ENCODE measurements at places on chromosomes 1 and 21.

GRCh38 chr1:24728982-24729381 is 16.3 kb upstream of the CLIC4 start:
- DNase-seq: no peak

GRCh38 chr1:108732398-108732797 is 14.1 kb upstream of the STXBP3 start:
- DNase-seq: no peak

DNA sequence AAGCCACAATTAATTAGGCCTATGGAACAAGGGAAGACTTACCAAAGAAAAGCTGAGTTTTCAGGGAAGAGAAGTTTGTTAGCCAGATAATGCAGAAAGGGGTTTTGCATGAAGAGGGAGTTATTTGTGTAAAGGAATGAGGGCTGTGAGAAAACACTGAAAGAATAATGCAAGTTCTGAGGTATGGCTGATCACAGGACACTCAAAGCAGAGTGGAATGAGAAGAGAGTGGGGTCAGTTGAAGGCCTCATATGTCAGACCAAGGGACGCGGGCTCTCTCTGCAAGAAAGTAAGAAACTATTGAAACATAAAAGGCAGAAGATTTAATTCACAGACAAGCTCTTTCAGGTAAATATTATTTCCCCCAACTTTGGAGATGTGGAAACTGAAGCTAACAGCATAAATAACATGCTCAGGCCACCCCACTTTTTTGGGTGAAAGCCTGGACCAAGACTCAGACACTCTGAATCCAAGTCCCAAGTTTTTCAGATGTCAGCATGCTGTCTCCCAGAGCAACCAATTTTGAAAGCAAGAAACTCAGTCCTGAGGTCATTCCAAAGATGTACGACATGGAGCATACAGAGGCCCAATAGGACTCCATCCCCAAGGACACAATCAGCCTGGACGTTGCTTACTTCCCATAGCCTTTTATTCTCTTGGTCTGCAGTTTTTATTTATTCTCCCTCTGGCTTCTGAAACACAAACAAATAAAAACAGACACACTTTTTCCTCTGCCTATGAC is 47.3 kb upstream of the FGGY start:
- no peak for DNase-seq

- no peak for DNase-seq
Observed at GRCh38 chr1:165383067-165383466, 26.6 kb upstream of the LMX1A start.

GRCh38 chr1:230243583-230244353 is 176.7 kb downstream of the GALNT2 start:
- no peak for DNase-seq

GRCh38 chr21:36549470-36549869 is 69.5 kb upstream of the CLDN14 start:
- DNase-seq: no peak

GRCh38 chr1:62407398-62408009 is 29.3 kb upstream of the USP1 start:
- DNase-seq: peak; percentile 48

DNA sequence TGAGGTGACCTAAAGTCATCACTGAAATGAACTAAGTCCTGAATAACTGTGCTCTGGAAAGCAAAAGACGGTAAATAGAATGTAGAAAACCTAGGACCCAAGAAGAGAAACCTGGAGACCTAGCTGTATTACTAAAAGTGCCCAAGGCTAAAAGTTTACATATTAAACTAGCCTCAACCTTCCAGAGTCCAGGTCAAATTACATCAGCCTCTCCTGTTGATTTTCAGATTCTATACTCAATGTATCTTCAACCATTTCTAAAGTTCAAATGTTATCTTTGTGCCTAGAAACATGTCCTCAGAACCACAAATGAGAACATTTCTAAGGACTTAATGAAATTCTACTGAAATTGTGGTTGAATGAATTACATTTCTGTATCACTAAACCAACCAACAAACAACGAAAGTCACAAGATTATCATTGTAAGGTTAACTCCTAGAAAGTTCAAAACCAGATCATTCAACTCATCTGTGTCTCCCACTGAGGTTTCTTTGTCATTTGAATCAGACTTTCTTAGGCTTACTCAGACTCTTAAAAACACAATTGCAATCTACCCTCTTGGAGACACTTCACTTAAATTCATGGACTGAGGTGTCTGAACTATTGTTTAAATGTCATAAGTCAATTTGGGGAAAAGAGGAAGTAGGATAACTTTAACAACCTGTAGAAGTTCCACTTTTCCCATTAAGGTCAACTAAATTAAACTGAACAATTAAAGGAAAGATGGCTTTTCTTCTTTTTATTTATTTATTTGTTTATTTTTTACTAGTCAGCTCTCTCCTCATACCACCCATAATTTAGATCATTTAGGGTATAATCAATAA is 207.7 kb downstream of the BARHL2 start:
- no peak for DNase-seq

GRCh38 chr1:158021721-158022120 is 28.3 kb downstream of the KIRREL1 start:
- no peak for DNase-seq

- no peak for DNase-seq
Observed at GRCh38 chr1:201808633-201808990, 20.3 kb upstream of the IPO9 start.

- DNase-seq: peak; percentile 47
Observed at GRCh38 chr21:44455524-44456213, 359 bp downstream of the LRRC3 start.

DNA sequence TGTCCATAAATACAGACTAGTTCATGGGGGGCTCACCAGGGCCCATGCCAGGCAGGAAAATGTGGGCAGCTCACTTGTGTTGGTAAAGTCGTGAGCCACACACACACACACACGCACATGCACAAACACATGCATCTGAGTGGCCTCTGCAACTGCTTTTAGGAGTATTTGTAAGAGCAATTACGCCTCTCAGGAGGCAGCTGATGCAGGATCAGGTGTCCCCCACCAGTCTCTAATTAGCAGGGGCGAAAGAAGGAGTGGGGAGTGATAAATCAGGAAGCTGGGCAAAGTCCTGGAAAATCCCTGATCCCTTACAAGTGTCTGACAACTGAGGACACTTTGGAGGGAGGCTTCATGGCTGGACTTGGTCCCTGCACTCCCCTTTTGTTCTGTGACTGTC is 5.7 kb upstream of the IVL start:
- no peak for DNase-seq

- no peak for DNase-seq
Observed at GRCh38 chr21:41536827-41537103, 28.8 kb upstream of the TMPRSS2 start.

GRCh38 chr21:41321211-41321907 is 4.8 kb downstream of the FAM3B start:
- DNase-seq: no peak

GRCh38 chr1:11802616-11802972 is 3.2 kb downstream of the MTHFR start:
- DNase-seq: no peak

- DNase-seq: no peak
Observed at GRCh38 chr1:186208405-186209129, 166.5 kb downstream of the TPR start.

DNA sequence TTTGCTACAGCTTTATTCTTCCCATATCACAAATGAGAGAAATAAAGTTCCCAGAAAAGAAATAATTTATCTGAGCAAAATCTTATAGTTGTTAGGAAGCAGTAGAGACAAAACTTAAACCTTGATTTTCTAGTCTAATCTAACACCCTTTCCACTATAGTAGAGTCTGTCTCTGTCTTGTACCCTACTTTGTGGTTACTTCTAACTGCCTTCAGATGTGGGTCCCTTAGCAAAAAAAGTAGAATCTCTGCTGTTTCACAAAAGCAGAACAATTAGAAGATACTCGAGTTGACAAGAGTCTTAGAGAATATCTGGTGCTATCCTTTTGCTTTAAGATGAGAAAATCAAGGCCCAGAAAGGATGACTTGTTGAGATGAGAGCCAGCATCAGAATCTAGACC is 48.1 kb upstream of the FGGY start:
- no peak for DNase-seq

DNA sequence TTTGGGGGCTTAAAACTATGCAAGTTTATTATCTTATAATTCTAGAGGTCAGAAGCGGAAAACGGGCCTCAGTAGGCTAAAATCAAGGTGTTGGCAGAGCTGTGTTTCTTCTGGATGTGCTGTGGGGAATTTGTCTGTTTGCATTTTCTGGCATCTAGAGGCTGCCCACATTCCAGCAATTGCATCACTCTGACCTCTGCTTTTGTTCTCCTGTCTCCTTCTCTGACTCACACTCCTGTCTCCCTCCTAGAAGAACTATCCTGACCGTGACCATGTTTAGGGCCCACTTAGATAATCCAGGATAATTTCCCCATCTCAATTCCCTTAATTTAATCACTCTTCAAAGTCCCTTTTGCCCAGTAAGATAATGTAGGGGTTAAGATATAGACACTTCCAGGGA is 127.4 kb upstream of the DEPDC1 start:
- no peak for DNase-seq

GRCh38 chr1:43274125-43274803 is 4.5 kb downstream of the TMEM125 start:
- no peak for DNase-seq

- DNase-seq: no peak
Observed at GRCh38 chr1:204683284-204684205, 2.0 kb downstream of the LRRN2 start.

- DNase-seq: no peak
Observed at GRCh38 chr1:153490272-153491051, 30.0 kb upstream of the S100A7 start.

GRCh38 chr1:205309741-205310140 is 11.8 kb downstream of the NUAK2 start:
- DNase-seq: no peak

DNA sequence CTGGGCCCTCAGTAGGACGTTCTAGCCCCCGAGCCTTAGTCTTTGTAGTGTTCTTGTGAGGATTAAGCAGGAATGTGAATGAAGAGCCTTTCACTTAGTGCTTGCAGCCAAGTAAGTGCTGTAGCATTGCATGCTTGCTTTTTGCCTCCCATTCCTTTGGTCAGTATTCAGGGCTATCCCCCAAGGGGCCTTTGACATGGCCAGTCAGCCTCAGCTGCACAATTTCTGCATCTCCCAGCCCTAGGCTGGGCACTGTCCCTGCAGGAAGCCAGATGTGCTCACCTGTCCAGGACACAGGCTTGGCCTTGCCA is 30.5 kb downstream of the SOX13 start:
- no peak for DNase-seq

DNA sequence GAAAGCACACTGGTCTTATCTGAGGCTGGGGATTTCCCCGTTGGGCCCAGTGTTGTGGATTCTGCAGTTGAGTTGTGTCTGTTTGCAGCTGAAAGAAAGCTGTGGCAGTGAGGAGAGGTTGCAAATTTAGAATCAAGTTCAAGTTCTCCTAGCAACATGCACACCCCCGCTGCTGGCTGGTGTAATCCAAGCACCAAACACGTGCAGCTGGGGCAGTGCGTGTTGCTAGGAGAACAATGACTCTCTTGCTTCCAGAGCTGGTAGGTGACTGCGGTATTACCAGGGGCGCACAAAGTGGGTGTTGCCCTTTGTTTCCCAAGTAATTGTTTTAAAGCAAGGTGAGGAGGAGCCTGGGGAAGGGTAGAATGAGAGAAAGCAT is 91.5 kb downstream of the IER5 start:
- DNase-seq: no peak

DNA sequence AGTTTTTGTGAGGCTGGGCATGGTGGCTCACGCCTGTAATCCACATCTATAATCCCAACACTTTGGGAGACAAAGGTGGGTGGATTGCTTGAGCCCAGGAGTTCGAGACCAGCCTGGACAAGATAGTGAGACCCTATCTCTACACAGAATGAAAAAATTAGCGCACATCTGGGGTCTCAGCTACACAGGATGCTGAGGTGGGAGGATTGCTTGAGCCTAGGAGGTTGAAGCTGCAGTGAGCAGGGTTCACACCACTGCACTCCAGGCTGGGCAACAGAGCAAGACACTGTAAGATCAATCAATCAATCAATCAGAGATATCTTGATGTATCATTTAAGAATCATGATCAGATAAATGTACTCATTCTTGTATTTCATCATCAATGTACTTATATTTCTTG is 7.1 kb downstream of the ZYG11B start:
- DNase-seq: no peak

DNA sequence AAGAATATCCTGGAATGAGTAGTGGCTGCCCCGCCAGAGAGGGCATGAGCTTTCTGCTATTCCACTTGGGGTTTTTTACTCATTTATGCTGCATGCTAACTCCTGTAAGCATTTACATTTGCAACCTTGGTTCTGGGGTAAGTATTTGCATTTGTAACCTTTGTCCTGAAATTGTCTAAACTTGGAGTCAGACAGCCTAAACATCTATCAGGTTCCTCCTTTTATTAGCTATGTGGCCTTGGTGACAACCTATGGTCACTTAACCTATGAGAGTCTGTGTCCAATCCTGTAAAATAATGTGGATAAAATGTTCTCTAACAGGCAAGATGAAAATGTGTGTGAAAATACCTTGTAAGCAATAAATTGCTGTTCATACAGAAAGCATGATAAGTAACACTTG is 8.9 kb upstream of the ZMYM4 start:
- no peak for DNase-seq

DNA sequence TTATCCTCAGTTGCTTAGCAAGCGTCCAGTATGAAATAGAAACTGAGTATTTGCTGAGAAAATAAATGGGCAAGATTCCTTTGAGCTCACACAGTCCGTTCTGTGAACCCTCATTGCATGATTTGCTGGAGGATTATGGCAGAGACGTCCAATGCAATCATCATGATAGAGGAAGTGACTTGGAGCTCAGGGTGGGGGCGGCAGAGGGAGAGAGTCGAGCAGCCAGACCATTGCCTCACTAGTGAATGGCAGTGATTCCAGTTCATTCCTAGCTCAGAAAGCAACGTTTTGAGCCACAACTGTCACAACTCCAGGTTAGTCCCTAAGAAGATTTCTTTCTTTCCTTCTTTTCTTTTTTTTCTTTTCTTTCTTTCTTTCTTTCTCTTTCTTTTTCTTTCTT is 27.5 kb upstream of the COL9A2 start:
- no peak for DNase-seq

GRCh38 chr1:191343816-191344215 is 814.4 kb upstream of the RGS18 start:
- DNase-seq: no peak

- DNase-seq: no peak
Observed at GRCh38 chr21:37848721-37849490, 67.4 kb downstream of the KCNJ6 start.

Measured in HAP-1 (cell line).